SW480 (cell line): ENCODE measurements at places on chromosomes 12 and 14.

- no peak for DNase-seq
Measured at GRCh38 chr12:64459394-64459891, 7.5 kb downstream of the TBK1 start.

DNA sequence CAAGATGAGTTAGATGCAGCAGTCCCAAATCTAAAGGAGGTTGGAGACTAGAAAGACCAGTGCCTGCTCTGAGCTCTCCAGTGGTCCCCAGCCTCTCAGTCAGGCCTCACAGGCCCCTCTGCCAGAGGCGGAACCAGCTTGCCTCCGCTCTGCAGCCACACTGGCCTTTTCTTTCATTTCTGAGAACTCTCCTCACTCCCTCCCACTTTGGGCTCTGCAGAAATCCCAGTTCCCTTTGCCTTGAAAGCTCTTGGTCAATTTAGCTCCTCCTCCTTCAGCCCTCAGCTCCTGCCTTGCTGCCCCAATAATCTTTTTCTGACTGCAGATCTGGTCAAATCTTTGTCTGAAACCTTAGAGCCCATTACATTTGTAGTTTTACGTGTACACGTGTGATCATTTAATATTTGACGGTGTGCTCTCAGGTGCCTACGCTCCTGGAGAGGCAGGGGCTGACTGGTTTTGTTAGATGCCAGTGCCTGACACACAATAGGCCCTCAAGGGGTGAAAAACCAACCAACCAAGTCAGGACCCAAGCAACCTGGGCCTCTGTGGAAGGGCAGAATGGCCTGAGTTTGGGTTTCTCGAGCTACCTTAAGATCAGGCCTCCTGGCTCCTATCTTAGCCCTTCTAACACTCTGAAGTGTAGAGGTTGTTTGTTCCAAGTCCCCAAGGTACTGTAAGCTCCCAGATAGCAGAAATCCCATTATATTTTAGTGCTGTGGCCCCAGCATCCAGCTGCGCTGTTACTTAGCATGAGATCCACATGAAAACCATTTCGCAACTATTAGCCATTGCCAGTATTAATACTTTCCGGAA lies 1.1 kb upstream of the NUDT4 start:
- peak; percentile 72 for DNase-seq

- DNase-seq = no peak
Measured at GRCh38 chr14:81437244-81437643, 37.1 kb upstream of the STON2 start.

DNA sequence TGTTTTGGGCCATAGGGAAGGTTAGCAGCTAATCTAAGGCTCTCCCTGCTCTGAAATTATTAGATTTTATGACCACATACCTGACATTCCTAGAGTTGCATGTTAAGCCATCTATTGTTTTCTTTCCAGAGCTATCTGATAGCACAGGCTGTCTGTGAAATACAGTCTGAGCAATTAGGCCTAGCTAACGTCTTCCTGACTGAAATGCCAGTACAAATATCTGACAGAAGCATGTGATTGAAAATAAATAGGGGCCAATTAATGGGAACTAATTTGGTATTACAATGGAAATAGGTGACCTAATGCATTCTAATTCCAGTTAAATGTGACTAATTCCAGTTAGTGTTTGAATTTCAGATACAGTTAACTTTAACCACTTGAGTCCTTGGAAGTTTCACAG lies 115.2 kb downstream of the C12orf75 start:
- peak; percentile 47 for DNase-seq

- DNase-seq = peak; percentile 46
Measured at GRCh38 chr14:92540472-92541048, 27.0 kb downstream of the RIN3 start.

DNA sequence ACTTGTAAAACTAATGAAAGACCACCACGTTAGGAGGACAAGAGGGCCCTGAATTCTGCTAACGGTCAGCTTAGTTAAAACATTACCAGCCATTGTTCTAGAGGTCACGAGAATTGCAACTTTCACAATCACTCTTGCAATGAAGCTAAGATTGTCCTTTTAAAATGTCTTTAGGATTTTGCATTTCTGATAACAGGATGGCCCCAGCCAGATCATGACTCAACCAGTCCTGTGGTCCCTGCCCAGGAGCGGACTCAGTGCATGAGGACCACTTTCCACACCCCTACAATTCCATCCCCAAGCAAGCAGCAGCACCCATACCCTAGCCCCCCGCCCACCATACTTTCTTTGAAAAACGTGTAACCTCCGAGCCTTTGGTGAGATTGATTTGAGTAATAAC lies 28.7 kb downstream of the HSP90AA1 start:
- no peak for DNase-seq
